Stimulated activated CD8-positive, alpha-beta memory T cell treated with anti-CD3 and anti-CD28 coated beads, Interleukin-4, amount 100 ng/mL, for 4 hours (primary cell): ENCODE measurements at places on chromosomes 11 and 22.

DNA sequence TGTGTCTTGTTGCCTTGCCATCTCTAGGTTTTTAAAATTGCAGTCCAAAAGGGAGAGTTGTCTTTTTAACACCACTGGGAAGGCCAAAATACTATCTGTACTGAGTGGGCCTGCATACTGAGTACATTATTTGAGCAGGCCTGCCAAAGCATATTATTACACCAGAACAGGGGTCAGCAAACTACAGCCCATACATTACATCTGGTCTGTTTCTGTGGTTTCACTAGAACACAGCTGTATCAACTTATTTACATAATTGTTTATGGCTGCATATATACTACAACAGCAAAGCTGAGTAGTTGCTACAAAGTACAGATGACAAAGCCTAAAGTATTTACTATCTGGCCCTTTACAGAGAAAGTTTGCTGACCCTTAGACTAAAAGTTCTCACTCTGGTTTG, 74.0 kb downstream of the USP35 start:
- no peak for DNase-seq

DNA sequence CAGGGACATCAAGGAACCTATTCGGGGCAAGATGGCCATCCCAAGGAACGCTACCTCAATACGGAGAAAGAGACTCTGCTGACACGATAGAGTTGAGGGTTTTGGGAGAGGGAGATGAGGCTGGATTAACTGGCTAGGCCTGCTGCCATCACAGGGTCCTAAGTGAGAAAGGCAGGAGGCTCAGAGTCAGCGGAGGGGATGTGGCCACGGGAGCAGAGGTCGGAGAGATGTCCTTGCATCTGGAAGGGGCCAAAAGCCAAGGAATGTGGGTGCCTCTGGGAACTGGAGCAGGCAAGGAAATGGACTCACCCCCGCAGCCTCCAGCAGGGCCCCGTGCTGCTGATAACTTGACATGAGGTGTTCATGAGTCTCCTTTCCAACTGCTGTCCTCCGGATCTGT, 31.0 kb upstream of the RFPL3 start:
- DNase-seq, result no peak

GRCh38 chr11:44219830-44220796, 89.8 kb downstream of the ALX4 start:
- DNase-seq, result no peak

DNA sequence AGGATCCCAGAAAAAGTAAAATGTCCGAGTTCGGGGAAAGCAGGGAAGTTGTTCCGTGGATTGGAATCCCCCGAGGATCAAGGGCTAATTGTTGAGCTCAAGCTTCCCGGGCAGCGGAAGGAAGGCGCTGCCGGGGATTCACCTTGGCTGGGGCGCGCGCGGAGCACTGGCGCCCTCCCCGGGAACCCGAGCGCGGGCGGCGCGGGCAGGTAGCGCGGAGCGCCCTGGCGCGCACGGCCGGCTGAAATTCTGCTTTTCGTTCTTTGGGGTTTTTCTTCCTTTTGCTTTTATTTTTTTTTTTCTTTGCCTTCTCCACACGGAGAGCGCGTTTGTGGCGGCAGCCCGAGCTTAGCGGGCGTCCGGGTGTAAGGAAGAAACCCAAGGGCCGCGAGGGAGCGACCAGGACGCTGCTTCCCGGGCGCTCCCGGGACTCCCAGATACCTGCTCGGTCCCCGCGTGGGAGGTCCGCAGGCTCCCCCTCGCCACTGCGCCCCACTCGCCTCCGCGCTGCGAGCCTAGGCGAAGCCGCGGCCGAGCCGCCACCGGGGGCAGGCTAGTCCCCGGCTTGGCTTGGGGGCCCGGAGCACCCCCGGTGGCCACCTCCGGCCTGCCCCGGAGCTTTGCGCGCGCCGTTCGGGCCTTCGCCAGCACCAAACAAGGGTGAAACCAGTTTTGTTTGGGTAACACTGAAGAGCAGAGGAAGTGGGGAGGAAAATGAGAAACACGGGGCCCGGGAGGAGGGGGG, 4.8 kb upstream of the IGF2 start:
- DNase-seq, result no peak

DNA sequence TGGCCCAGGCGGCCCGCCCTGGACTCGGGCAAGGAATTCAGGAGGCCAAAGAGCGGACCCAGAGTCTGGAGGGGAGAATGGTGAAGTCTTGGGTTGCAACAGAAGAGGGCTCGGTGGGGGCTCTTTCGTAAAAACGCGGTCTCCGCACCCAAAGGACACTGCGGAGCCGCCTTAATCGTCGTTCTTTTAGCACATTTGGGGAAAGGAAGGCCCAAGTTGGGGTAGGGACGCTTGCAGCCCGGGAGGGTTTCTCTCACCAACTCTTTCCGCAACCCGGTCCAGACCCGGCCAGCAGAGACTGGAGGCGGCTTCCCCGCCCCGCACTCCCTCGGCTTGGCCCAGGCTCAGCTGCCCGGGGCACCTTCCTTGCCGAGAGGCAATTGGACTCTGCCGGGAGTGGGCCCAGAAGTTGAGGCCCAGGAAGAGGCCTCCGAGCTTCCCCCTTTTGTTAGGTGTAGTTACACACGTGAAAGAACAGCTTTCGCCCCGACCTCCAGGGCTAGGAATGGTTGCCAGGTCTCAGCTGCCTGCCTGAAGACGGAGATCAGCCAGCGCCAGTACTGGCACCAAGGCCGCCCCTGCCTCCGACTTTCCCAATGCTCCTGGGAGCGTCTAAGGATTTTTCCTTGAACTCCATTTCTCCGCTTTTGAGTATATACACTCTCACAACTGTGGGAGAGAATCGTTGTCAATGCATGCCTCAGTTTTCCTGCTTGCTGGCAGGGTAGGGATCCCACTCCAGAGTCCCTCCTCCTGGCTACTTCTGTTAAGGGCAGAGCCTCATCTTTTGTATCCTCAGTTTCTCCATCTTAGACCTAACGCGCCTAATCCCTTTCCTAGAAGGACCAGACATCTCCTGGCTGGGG, 3.7 kb downstream of the ALX4 start:
- DNase-seq, result no peak

GRCh38 chr11:1727861-1728260, 22.5 kb downstream of the IFITM10 start:
- DNase-seq, result no peak

GRCh38 chr22:49091451-49091850, 736.2 kb downstream of the BRD1 start:
- no peak for DNase-seq

DNA sequence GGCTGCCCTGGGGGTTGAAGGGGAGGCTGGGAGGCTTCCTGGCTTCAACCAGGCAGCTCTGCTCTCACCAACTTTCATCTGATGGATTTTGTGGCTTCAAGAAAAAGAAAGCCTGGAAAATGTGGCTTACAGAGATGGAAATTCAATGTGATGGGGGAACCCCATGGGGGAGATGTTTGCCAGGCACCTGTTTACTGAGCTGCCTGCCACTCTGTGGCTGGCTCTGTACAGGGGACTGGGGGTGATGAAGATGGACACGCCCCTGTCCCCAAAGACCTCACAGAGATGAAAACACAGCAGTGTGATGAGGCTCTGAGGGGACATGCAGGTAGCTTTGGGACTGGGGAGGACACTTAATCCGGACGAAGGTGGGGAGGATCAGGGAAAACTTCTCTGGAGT, 10.1 kb downstream of the TMEM258 start:
- DNase-seq, result no peak

- no peak for DNase-seq
These were observed 1.7 kb upstream of the NUDT8 start for GRCh38 chr11:67631411-67631810.

- DNase-seq, result no peak
These were observed 40.7 kb downstream of the ZNRF3 start for GRCh38 chr22:28923826-28924732.

DNA sequence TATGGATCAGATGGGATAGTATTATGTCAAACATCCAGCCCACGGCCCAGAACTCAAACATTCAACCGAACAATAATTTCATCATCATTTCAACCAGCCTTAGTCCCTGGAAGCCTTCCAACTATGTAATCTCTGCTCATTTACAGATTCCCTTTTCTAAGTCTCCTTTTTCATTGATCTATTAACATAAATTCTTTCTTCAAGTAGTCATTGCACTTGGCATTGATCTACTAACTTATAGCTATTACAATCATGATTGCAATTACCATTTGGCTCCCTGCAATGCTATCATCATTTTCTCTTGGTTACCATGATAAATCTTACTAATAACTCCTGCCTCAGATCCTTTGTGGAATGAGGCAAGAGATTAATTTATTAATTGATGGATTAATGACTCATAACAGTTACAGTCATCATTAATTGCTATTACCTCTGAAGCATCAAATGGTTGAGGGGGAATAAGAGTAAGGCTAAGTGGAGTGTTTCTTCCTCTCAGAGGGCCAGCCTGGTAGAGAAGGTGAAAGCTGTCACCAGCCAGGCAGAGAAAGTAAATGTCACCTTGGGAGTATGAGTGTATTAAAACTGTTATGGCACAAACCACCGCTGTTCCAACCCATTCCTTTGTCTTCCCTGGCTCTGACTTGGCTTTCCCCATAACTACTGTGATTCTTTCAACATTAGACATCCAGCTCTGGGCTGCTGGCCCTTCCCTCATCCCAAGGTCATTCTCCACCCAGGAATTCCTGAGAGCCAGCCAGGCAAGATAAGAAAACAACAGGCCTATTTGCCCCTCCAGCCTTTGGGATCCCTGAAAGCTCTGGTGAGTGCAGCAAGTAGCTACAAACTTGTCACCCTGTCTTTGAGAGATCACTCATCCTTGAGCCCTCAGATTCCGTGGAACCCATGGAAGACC, 174.7 kb downstream of the RRAS2 start:
- no peak for DNase-seq

GRCh38 chr11:133011604-133012003, 520.7 kb downstream of the OPCML start:
- no peak for DNase-seq

DNA sequence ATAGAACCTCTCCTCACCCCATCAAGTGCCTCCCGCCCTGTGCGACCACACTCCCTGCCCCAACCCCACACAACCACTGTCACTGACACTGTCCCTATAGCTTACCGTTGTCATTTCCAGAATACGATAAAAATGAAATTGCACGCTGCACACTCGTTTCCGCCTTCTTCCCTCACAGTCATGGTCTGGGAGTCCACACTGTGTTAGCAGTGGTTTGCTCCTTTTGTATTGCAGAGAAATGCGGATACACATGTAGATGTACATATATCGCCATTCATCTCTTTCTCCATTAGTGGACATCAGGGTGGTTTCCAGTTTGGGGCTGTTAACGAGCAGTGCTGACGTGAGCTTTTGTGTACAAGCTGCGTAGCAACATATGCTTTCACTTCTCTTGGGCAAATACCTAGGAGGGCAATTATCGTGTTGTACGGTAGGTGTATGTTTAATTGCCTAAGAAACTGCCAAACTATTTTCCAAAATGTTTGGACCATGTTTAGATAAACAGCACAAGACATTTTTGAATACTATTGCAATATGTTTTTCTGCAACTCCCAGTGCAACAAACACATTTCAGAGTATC, 59.2 kb upstream of the CD5 start:
- DNase-seq, result no peak

- DNase-seq, result no peak
These were observed 3.6 kb downstream of the NEAT1 start for GRCh38 chr11:65425971-65426838.
